ENCODE measurements at places on chromosomes 4 and X. TPM values are rescaled to one million over a fixed set of nuclear protein-coding genes. Genes with fewer than 3 reads are reported as not detected.

DNA sequence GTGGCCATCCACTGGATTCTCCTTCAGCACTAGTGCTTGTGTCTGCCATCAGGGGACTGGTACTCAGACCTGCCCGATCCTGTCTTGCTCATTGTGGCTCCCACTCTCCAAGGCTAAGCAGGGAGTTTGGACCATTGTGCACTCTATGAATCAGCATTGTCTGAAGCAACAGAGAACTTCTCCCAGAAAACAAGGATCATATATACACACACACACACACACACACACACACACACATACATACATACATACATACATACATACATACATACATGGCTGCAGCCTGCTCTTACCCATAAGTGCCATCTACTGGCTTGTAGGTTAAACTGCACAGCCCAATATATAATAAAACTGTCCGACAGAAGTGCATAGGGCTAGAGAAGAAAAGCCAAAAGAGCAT is 345.3 kb upstream of the LCORL start:
- peak; percentile 6 for DNase-seq

Gene KLHL15
- total RNA-seq, result 11.8 TPM

DNA sequence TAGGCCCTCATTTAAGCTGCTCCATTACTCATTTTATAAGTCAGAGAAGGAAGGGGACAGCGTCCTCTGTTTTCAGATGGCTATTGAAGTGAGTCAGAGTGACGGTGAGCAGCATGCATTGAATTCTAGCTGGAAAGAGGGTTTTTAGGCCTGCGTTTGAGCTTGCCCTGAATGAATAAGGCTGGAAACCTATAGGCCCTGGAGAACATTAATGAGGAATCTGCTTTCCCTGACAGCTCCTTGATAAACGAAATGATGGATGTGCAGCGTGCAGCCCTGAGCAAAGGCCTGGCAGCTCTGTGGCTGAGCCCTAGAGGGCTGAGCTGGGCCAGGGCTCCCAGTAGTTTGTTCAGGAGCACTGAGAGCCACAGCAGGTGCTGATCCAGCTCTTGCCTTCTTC is 33.4 kb downstream of the TBL1X start:
- no peak for DNase-seq

GRCh38 chrX:101605146-101605545 is 12.7 kb downstream of the ARMCX6 start:
- no peak for DNase-seq

Gene HSD17B11
- total RNA-seq, result 14.9 TPM

Gene F11
- total RNA-seq, result not detected

GRCh38 chrX:129497146-129497843 is 26.0 kb downstream of the SMARCA1 start:
- no peak for DNase-seq

DNA sequence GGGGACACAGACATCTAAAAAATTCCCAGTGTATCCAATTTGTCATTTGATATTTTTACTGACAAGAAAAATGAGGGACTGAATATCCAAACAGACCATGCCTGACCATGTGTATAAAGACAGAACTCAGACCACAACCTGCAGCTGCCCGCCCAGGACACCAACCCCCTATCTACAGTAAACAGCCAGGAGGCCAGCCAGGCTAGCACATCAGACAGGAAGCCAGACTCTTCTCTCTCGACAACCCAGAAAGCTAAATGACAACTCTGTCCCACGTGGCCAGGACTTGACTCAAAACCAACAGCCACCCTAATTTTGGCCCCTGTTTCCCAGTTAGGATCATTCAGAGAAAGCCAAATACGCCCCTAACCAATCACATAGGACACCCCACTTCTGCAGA is 15.1 kb downstream of the AFAP1 start:
- no peak for DNase-seq

- DNase-seq, result no peak
These were observed 78.2 kb upstream of the C4orf54 start for GRCh38 chr4:99735822-99736221.

Gene PRSS12
- not detected for total RNA-seq

- DNase-seq, result no peak
These were observed 140.3 kb downstream of the SH3KBP1 start for GRCh38 chrX:19746919-19747651.

DNA sequence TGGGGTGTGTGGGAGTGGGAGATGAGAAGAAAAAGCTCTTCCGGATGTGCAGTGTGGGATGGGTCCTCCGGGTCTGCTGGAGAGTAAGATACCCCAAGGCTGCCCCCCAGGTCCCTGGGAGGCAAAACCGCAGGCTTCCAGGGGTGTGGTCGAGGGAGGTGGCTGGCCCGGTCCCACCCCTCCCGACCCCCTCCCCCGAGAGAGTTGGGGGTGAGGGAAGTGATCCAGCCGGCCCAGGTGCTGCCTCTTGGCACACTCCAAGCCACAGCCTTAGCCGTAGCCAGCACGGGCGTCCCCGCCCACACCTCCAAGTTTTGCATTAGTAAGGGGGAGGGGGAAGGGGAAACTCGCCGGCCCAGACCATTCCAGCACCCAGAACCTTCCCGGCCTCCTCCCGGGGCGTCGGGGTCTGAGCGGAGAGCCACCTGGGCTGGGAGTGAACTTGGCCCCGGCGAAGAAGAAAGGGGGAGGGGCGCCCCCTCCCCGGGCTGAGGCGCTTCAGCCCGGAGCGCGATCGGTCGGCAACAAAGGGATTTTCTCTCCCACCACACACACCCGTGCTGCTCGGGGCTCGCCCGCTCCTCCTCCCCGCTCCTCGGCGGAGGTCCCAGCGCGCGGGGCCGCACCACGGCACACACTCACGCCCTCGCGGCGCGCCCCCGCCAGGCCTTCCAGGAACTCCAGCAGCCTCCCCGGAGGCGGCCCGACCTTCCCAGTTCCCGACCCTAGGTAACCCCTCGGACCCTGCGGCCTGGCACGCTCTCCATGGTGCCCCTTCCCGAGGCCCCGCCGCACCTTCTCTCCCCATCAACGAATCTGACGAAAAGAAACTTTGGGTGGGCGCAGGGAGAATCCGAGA is 14.4 kb downstream of the BCOR start:
- peak; percentile 46 for DNase-seq

DNA sequence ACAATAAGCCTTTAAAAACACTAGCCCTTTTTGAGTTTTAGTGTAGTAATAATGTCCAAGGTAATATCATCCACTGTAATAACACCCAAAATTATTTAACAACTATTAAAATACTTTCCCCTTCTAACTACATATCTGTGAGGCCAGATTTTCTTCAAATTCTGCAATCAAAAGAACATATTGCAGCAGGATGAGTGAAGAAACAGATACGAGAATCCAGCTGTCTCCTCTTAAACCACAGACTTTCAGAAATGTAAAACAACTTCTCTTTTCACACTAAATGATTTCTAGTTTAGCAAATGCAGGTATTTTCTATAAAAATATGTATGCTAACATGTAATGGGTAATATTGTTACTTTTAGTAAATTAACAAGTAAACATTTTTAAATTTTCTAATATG is 148.9 kb downstream of the PRDM5 start:
- no peak for DNase-seq

Gene KLB
- not detected for total RNA-seq

DNA sequence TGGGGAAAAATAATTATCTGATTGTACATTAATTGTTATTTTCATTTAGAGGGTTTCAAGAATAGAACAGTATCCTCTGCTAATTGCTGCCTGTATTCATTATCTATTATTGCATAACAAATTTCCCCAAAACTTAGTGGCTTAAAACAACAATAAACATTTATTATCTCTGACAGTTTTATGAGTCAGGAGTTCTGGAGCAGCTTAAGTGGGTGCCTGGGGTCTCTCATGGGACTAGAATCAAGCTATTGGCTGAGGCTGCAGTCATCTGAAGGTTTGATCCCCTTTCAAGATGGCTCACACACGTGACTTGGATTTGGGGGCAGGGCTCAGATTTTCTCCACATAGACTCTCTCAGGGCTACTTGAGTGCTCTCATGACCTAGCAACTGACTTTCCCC is 98.1 kb upstream of the JADE1 start:
- no peak for DNase-seq

DNA sequence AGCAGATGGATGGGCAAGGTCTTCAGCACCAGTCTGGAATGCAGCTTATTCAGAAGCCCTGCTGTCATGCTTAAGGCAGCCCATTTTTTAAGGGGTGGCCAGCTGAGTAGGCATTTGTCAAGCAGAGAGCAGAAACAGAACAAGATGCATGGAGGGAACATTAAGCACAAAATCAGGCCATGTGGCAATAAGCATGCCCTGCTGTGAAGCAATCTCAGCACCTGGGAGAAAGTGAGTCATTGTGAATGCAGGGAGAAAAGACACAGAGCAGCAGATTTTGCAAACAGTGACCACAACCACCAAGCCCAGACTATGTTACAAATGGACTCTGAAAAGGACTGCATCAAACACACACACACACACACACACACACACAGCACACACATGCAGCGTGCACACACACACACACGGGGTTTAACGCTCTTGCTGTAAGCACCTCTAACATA is 94.1 kb upstream of the GALNT7 start:
- no peak for DNase-seq

GRCh38 chr4:531076-531475 is 32.1 kb downstream of the PIGG start:
- no peak for DNase-seq

DNA sequence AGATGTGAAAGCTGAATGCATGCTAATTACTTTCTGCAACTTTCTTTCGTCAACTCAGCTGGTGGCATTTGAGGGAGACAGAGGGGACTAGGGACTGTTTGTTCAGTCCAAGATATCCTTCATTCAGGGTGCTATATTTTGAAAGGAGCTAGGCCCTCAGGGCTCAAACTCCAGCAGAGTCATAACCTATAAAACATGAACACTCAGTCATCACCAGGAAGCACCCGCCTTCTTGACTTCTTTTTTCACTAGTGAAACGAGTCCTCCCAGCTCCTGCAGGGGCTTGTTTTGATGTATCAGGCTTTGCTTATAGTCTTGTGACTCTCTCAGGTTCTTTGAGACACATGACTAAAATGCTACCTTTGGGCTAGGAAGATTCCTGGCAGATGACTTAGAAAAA is 230.6 kb downstream of the PCDH7 start:
- no peak for DNase-seq

DNA sequence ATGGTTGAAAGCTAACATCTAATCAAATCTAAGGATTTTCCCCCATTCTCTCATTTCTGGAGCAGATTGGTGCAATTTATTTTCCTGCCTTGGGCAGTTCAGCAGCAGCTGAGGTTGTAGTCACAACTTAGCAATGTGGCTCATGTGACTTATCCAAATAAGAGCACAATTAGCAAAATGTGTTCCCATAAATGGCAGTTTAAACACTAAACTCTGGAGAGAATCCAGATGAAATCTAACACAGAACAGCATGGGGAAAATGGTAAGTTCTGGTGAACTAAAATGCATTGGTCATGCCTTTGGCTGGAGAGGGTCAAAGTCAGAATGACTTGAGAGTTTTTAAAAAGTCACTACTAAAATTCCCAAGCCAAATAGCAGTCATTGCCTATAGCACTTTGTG is 422.6 kb upstream of the DIPK2B start:
- no peak for DNase-seq

DNA sequence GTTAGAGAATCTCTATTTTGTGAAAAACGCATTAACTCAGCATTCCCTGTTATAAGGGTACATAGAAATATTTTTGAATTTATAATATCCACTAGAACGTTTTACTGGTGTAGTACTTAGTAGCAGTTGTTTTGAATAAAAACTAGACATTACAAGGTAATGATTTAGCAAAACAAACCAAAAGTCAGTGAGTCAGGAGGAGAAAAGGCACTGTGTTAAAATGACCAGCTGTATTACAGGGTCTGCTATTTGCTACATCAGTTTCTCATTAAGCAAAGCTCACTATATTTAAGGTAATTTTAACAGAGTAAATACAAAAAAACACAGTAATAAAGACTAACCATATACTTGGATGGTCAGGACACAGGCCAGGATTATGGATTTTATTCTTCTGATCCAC is 152.8 kb downstream of the RASL11B start:
- no peak for DNase-seq

DNA sequence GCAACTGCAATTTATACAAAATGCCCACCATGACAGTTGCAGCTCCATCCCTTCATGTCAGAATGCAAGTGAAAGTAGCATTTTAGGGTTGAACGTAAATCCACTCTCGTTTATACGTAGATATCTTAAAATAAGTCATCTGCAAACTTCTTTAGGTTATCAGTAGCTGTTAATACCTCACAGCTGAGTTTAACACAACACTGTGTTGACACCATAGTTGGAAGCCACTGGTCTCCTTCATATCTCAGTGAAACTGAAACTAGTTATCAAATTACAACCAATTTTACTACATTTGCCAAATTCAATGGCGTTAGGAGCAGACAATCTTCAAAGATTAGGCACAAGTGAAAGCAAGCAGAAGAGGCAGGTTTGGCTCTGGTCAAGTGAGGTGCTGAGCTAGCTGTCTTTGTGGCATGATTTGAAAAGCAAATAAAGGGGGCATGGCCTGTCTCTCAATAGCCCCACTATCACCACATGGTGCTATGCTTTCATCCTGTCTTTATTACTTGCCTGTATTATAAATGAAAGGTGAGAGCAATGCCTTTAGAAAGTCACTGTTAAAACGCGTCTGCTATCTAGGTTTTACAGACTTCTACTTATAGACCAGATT is 12.3 kb downstream of the PPP3CA start:
- DNase-seq, result no peak

- no peak for DNase-seq
These were observed 96.4 kb upstream of the C1GALT1C1 start for GRCh38 chrX:120726294-120726693.

DNA sequence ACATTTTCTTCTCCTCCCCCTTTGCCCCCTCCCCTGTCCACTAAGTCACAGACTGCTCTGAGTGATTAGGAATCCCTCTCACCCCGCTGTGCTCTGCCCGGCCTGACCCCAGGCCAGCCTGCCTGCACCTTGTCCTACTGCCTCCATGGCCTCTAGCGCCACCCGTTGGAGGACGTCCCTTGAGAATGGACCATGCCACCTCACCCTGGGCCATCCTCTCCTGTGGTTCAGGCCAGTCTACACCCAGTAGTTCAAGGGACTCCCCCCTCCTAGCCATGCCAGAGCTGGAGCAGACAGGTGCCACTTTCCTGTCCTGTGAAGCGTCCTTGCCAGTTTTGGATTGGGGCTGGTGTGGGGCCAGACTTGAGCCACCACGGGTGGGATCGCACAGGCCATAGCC is 9.7 kb upstream of the IRAK1 start:
- DNase-seq, result peak; percentile 28

- DNase-seq, result no peak
These were observed 90.0 kb upstream of the ADRA2C start for GRCh38 chr4:3676196-3676595.

DNA sequence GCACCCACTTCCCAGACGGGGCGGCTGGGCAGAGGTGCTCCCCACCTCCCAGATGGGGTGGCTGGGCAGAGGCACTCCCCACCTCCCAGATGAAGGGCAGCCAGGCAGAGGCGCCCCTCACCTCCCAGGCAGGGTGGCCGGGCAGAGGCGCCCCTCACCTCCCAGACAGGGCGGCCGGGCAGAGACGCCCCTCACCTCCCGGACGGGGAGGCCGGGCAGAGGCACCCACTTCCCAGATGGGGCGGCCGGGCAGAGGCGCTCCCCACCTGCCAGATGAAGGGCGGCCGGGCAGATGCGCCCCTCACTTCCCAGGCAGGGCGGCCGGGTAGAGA is 61.2 kb downstream of the UPRT start:
- no peak for DNase-seq

Gene GPC3
- 1.3 TPM for total RNA-seq

- DNase-seq, result no peak
These were observed 35.9 kb upstream of the HPSE start for GRCh38 chr4:83370640-83370906.

Gene PCDH11X
- total RNA-seq, result not detected

Gene CT45A10
- total RNA-seq, result not detected

- DNase-seq, result no peak
These were observed 171.1 kb downstream of the ZNF330 start for GRCh38 chr4:141391771-141392170.

- no peak for DNase-seq
These were observed 50.3 kb downstream of the GASK1B start for GRCh38 chr4:158122501-158122900.

Measured in activated CD4-positive, alpha-beta T cell treated with anti-CD3 and anti-CD28 coated beads for 36 hours (primary cell).